GM23248 (cell line): ENCODE measurements at places on chromosomes 1 and 21. TPM values are rescaled to one million over a fixed set of nuclear protein-coding genes. Genes with fewer than 3 reads are reported as not detected.
A peak's percentile ranks its signal among the peaks of the same experiment; 100 is the strongest.

DNA sequence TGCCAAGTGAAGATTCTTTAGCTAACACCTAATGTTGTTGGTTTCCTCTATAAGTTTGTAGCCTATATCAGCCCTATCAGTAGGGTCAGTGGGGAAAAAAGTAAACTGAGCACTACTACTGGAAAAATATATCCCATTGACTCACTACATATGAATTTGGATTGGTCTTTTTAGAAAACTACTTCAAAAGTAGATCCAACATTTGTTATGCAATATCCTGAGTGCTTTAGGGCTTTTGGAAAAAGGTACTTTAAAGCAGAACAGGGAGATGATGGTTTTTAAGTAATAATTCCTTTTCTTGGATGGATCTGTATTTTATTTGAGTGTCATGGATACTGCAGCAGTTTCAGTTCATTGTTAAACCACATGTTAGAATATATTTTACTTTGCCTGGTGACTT, 7.1 kb downstream of the C1orf21 start:
- DNase-seq, result peak; percentile 40

- DNase-seq, result peak; percentile 55
These were observed 30.5 kb downstream of the KRTAP10-1 start for GRCh38 chr21:44509539-44509938.

- DNase-seq, result no peak
These were observed 67.8 kb upstream of the UBE2U start for GRCh38 chr1:64135462-64136223.

DNA sequence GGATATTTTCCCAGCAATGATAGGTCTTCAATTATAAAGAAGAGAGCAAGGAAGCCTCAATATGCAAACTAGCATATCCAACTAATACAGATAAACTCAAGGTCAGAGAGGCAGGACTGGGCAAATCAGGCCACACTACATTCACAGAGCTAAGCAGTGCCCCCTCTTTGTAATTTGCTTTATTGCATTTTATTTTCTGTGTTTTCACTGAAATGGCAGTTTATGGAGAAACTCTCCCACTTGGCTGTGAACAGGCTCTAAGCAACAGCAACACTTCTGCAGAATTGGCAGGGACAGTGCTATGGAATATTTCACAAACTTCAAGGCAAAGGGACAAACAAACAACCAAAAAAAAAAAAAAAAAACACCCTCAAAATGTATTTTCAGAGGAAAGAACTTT, 93.4 kb upstream of the SOD1 start:
- peak; percentile 9 for DNase-seq

GRCh38 chr1:232473324-232473723, 156.6 kb downstream of the SIPA1L2 start:
- peak; percentile 81 for DNase-seq

HCN3 gene
- total RNA-seq, result 0.76 and 1.4 TPM in 2 replicates

GNG4 gene
- 0.32 and 2.0 TPM in 2 replicates for total RNA-seq

KRTAP19-1 gene
- not detected in 2 replicates for total RNA-seq

C1orf226 gene
- under 0.01 and 0.13 TPM in 2 replicates for total RNA-seq

AMY1A gene
- not detected in 2 replicates for total RNA-seq
